ENCODE measurements at places on chromosomes 5 and 9. TPM values are rescaled to one million over a fixed set of nuclear protein-coding genes. Genes with fewer than 3 reads are reported as not detected.
A peak's percentile ranks its signal among the peaks of the same experiment; 100 is the strongest.

- H3K4me1 ChIP-seq, result no peaks in the 10 kb centered on the region
- no peak overlapping the region for H3K4me3 ChIP-seq
- DNase-seq, result no peak
- no peaks in the 10 kb centered on the region for H3K36me3 ChIP-seq
- H3K27me3 ChIP-seq, result no peaks in the 10 kb centered on the region
Observed at GRCh38 chr5:129359450-129359849, 100.6 kb upstream of the ADAMTS19 start.

DNA sequence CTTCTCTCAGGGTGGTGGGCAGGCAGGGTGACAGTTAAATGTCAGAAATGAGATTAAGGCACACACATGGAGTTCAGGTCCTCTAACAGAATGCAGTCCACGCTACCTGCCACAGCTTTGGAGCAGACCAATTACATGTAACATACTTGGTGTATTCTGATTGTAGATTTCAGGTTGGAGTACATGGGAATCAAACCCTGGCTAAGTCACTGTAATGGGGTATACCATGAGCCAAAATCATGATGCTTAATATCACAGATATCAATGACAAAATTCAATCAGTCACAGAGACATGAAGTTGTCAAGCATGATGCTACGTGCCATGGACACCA lies 48.9 kb downstream of the MEF2C start:
- peaks cover 9% of the 10 kb centered on the region for H3K4me1 ChIP-seq
- no peak overlapping the region for H3K4me3 ChIP-seq
- DNase-seq, result no peak
- H3K27ac ChIP-seq, result peak overlapping the region; percentile 71
- no peaks in the 10 kb centered on the region for H3K36me3 ChIP-seq

- H3K36me3 ChIP-seq, result no peaks in the 10 kb centered on the region
- H3K4me1 ChIP-seq, result no peaks in the 10 kb centered on the region
- no peak overlapping the region for H3K4me3 ChIP-seq
- no peak overlapping the region for H3K27ac ChIP-seq
- no peaks in the 10 kb centered on the region for H3K27me3 ChIP-seq
Observed at GRCh38 chr9:34580358-34580757, 9.2 kb downstream of the CNTFR start.

DNA sequence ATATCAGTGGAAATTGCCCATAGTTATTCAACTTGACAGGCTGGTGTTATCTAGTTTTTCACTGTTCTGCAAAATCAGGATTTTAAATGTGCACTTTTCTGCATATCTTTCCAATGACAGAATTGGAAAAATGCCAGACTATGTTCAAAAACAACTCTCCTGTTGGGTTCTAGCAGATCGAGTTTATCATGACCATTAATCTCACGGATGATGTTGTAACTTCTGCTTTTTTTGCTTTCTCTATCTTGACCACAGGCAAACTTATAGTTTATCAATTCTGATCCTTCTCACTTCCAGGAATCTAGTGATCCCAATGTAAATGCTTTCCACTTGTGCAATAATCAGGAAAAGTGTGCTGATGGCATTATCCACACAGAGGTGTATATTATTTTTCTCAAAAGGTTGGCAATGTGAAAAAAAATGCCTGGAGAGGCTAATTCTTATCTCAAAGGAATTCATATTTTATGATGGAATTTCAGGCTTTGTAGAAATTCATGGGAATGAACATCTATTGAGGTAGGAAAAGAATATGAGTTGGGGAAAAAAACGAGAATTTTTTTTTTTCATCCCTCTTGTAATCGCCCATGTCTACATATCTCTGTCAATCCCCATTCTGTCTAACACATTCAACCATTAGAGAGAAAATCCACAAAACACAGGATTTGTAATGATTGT lies 73.6 kb upstream of the DAB2 start:
- no peaks in the 10 kb centered on the region for H3K27me3 ChIP-seq
- no peak overlapping the region for H3K4me3 ChIP-seq
- H3K4me1 ChIP-seq, result peaks cover 3% of the 10 kb centered on the region

- H3K27me3 ChIP-seq, result no peaks in the 10 kb centered on the region
- H3K27ac ChIP-seq, result no peak overlapping the region
- H3K4me3 ChIP-seq, result no peak overlapping the region
- no peaks in the 10 kb centered on the region for H3K36me3 ChIP-seq
- H3K4me1 ChIP-seq, result no peaks in the 10 kb centered on the region
Observed at GRCh38 chr5:153211076-153211475, 279.4 kb upstream of the GRIA1 start.

- no peaks in the 10 kb centered on the region for H3K4me1 ChIP-seq
- H3K27ac ChIP-seq, result no peak overlapping the region
- H3K4me3 ChIP-seq, result peak overlapping the region; percentile 54
- H3K27me3 ChIP-seq, result no peaks in the 10 kb centered on the region
- no peak for DNase-seq
Observed at GRCh38 chr5:74638970-74639806, 1.3 kb downstream of the ENC1 start.

DNA sequence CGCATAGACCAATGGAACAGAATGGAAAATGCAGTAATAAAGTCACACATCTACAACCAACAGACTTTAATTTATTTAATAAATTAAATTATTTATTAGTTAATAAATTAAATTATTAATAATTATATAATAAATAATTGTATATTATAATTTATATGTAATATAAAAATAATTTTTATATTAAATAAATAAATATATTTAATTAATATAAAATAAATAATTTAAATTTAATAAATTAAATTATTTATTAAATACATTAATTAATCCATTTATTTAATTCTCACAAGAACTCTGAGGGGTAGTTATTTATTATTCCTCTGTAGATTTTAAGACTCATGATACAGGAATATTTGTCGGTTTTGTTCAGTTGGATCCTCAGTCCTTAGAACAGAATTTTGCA lies 176.1 kb upstream of the ADAMTS19 start:
- H3K4me1 ChIP-seq, result no peaks in the 10 kb centered on the region
- no peak overlapping the region for H3K27ac ChIP-seq
- H3K36me3 ChIP-seq, result no peaks in the 10 kb centered on the region
- no peaks in the 10 kb centered on the region for H3K27me3 ChIP-seq
- H3K4me3 ChIP-seq, result no peak overlapping the region

GRCh38 chr9:137771580-137771979 lies 106.0 kb upstream of the CACNA1B start:
- H3K4me1 ChIP-seq, result no peaks in the 10 kb centered on the region
- H3K4me3 ChIP-seq, result no peak overlapping the region

- no peaks in the 10 kb centered on the region for H3K36me3 ChIP-seq
- H3K4me3 ChIP-seq, result no peak overlapping the region
- H3K27ac ChIP-seq, result no peak overlapping the region
- no peak for DNase-seq
Observed at GRCh38 chr9:88983865-88984542, 7.3 kb upstream of the S1PR3 start.

DNA sequence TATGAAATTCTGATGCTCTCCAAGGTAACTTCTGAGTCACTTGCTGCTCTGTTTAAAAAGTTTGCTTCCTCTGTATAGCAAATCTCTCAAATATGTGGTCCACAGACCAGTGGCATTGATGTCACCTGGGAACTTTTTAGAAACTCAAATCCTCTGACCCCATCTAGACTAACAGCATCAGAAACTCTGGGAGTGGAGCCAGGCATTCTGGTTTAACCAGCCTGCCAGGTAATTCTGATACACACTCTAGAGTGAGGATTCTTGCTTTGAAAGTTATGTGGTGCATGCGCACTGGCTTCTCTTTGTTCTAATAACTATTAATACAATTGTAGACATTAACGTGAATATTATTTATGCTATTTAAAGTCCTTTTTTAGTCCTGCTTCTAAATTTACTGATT lies 298.1 kb downstream of the SLF1 start:
- H3K27me3 ChIP-seq, result no peaks in the 10 kb centered on the region
- no peak overlapping the region for H3K4me3 ChIP-seq
- no peak overlapping the region for H3K27ac ChIP-seq
- no peaks in the 10 kb centered on the region for H3K36me3 ChIP-seq
- no peak for DNase-seq

GRCh38 chr9:123394291-123395235 lies 38.6 kb downstream of the CRB2 start:
- no peak for DNase-seq
- no peak overlapping the region for H3K27ac ChIP-seq
- no peaks in the 10 kb centered on the region for H3K36me3 ChIP-seq
- H3K4me3 ChIP-seq, result no peak overlapping the region
- no peaks in the 10 kb centered on the region for H3K4me1 ChIP-seq

DNA sequence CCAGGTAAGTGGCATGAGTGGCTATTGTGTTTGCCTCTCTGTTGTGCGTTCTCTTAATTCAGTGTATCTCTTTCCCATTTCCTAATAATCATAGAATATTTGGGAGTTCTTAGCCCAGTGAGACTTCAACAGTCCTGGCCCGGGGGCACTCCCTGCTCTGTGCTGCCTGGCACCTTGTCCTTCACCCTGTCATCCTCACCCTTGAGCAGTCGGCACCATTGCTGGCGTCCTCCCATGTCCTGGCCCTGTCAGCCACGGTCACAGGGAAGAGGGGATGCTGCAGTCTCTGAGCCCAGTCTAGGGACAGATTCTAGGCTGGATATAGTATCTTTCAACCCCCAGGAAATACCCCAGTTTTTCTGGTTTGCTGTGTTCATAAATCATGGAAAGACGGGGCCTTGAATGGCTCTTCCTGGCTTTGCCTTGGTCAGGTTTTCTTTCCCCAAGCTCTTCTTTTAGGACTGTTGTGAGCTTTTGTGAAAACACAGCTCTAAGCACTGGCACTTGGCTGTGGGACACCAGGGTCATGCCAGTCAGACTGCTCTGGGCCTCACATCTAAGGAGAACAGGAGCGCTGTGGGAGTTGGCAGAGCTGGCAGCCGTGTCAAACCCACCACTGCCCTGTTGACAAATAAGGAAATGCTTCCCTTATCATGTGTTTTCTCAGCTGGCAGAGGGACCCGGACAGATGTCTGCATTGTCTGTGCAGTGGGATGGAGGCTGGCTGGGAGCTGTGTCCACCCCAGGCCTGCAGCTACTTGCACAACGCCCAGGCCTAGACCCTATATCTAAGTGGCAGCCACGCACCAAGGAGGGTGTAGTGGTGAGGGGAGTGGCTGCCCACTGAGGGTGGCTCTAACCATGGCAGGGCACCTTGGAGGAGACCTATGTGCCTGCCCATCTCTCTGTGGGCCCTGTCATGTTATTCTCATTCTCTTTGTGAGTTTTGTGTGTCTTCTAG lies 378.6 kb downstream of the ICE1 start:
- no peaks in the 10 kb centered on the region for H3K27me3 ChIP-seq
- no peaks in the 10 kb centered on the region for H3K4me1 ChIP-seq
- no peaks in the 10 kb centered on the region for H3K36me3 ChIP-seq
- no peak overlapping the region for H3K4me3 ChIP-seq

The ABCA2 gene
- total RNA-seq, result 27.3 TPM

The SPINK6 gene
- not detected for total RNA-seq

The PTGR1 gene
- total RNA-seq, result 43.1 TPM

The SRD5A1 gene
- 5.6 TPM for total RNA-seq
